ENCODE measurements at places on chromosomes 13 and 19. TPM values are rescaled to one million over a fixed set of nuclear protein-coding genes. Genes with fewer than 3 reads are reported as not detected.

The PGLYRP2 gene
- not detected for total RNA-seq

The LRG1 gene
- total RNA-seq = not detected

The FAM83E gene
- total RNA-seq = 0.77 TPM

The KPNA3 gene
- total RNA-seq = 34.9 TPM

The GSX1 gene
- not detected for total RNA-seq

The ZNF729 gene
- total RNA-seq = under 0.01 TPM

The SPART gene
- total RNA-seq = 117 TPM

The SHD gene
- total RNA-seq = not detected

The DNAJB1 gene
- 64.2 TPM for total RNA-seq

The GJA3 gene
- total RNA-seq = 0.44 TPM

The JUNB gene
- total RNA-seq = 53.9 TPM

The ZNF418 gene
- total RNA-seq = 8.4 TPM

Data from uterine smooth muscle cell (primary cell).